Activated CD4-positive, CD25-positive, alpha-beta regulatory T cell treated with anti-CD3 and anti-CD28 coated beads, Interleukin-2, amount 50 U/mL, for 16 hours (primary cell): ENCODE measurements at places on chromosomes 2 and 18.
A peak's percentile ranks its signal among the peaks of the same experiment; 100 is the strongest.

DNA sequence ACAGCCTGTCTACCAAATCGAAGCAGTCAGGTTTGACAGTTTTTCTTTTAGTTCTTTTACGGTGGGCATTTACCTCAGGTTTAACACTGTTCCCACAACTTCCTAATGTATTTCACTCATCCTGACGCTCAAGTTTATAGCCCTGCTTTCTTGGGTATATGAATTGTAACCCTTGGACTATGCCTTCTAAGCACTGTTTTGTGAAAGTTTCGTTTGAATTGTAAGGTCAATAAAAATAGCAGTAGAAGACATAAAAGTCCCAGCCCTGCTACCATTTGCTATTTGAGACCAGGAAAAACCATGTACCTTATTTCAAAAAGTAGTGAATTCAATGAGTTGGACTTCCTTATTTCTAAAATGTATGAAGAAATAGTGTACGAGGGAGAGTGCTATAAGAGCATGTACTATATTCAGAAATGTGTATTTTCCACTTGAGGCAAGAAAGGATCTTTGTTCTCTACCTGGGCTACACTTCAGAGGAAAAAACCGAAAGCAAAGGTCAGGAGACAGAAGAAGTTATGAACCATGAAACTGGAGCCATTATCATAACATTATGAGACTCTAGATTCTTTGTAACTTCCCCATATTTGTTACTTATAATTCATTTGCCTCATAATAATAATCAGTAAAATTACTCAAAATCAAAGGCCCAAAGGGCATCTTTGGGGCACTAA lies 1.9 kb upstream of the ZC3H15 start:
- DNase-seq: no peak

- no peak for DNase-seq
Observed at GRCh38 chr2:240856151-240856980, 12.3 kb upstream of the AGXT start.

DNA sequence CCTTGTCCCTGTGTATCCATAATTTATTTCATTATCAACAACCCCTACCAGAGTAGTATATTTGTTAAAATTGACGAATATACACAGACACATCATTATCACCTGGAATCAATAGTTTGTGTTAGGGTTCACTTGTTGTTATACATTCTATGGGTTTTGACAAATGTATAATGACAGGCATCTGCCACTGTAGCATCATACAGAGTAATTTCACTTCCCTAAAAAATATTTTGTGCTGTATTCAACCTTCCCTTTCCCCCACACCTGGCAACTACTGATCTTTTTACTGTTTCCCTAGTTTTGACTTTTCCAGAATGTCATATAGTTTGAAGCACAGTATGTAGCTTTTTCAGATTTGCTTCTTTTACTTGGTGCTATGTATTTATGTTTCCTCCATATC lies 132.0 kb downstream of the ZNF804A start:
- no peak for DNase-seq

DNA sequence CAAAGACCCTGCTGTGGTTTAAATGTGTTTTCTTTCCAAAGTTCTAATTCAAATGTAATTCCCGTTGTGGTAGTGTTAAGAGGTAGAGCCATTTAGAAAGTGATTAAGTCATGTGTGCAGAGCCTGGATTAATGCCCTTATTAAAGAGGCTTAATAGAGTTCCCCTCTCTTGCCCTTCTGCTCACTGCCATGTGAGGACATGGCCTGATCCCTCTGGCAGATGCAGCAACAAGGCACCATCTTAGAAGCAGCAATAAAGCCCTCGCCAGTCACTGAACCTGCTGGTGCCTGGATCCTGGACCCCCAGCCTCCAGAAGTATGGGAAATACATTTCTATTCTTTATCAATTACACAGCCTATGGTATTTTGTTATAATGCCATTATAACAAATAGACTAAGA lies 485.2 kb downstream of the DCDC2C start:
- no peak for DNase-seq

- no peak for DNase-seq
Observed at GRCh38 chr18:73790587-73790986, 357.0 kb downstream of the FBXO15 start.

DNA sequence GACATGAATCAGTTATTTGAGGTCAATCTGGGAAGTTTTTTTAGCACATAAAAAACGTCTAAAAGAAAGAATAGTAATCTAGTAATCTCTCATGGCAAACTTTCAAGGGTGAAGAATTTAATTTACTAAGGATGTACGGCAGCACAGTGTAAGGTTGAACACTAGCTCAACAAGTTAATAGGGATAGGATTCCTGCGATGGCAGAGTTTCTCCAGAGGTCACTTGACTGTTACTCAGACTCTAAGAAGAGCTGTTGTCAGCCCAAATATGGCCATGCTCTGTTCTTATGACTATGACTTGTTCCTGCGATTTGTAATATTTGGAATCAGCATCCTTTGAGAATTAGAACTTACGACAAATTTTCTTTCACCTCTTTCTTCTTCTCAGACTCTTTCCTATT lies 553.3 kb upstream of the TNP1 start:
- DNase-seq: no peak

DNA sequence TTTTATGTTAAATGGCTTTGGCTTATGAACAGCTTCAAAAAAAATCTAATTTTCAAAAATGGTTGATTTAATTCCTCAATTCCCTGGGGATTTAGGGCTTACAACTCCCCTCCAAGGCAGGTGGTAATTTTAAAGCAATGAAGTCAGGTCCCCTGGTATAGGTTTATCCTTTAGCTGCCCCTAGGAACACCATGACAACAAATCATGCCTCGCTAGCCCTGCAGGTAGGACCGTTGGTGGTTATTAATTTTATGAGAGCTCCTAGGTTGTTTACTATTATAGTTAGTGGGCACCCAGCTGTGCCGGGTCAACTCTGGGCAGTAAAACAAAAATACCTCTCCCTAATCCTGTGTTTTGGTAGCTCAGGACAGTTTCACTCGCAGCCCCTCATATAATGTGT lies 26.2 kb upstream of the MBOAT2 start:
- no peak for DNase-seq

GRCh38 chr2:41597680-41598079 lies 450.1 kb upstream of the PKDCC start:
- DNase-seq: no peak

- no peak for DNase-seq
Observed at GRCh38 chr2:26637811-26638310, 3.3 kb downstream of the CIB4 start.

GRCh38 chr2:127591221-127591923 lies 54.6 kb upstream of the GPR17 start:
- peak; percentile 20 for DNase-seq

DNA sequence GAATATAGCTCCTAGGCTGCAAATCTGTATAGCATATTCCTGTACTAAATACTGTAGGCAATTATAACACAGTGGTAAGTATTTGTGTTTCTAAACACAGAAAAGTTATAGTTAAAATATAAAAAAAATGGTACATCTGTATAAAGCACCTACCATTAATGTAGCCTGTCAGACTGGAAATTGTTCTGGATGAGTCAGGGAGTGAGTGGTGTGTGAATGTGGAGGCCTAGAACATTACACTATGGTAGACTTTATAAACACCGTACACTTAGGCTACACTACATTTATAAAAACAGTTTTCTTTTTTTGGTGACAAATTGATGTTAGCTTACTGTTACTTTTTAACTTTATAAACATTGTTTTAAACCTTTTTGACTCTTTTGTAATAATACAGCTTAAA lies 226.3 kb downstream of the CCDC85A start:
- DNase-seq: no peak

DNA sequence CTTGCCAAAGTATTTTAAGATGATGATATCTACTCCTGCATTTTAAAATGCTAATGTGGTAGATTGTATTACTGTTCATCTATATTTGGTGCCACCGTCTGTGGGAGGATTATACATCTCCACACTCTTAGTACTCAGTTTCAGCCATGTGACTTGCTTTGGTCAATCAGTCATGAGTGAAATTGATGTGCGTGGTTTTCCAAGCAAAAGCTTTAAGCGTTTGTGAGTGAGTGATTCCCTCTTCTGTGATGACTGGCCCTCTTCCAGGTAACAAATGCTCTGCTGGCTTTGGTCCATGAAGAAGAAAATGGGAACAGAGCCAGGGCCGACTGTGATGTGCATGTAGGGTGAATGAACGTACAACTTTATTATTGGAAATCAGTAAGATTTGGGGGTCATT lies 330.4 kb downstream of the LPIN1 start:
- no peak for DNase-seq

DNA sequence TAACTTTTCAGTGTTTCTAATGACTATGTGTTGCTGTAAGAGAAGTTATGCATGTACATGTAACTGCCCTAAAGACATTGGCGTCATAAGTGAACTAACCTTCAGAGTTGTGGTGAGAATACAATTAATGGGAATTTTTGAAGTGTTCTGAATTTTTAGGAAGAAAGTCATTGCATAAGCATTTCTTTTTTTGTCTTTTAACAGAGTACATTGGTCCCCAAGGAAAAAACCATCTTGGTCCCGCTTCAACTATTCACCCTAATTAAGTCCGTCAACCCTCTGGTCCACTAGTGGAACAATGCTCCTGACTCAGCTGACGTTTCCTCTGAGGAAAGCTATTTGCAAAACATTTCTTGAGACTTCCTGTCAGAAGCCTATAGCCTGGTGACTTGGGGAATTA lies 41.1 kb upstream of the VIT start:
- no peak for DNase-seq

DNA sequence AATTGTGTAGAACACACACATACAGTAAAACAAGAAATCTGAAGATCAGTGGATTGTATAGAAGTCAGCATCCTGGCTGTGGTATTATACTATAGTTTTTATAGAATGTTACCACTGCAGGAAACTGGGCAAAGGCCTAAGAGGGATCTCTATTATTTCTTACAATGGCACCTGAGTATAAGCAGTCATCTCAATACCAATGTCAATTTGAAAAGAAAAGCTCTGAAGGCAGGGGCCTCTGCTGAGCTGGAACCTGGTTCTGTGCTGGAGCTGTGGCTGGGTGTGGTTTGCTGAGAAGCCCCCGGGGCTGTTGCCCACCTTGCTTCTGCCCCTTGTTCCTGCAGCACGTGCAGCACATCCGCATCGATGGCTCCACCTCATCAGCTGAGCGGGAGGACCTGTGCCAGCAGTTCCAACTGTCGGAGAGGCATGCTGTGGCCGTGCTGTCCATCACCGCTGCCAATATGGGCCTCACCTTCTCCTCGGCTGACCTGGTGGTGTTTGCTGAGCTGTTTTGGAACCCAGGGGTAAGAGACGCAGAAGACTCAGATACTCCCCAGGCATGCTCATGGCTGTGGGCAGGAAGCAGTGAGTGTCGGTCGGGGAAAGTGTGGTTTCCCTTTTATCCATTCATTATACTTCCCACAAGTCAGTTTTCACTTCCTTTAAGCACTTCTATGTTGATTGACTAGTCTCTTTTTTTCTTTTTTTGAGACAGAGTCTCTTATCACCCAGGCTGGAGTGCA lies 23.5 kb upstream of the RPL37A start:
- DNase-seq: no peak

DNA sequence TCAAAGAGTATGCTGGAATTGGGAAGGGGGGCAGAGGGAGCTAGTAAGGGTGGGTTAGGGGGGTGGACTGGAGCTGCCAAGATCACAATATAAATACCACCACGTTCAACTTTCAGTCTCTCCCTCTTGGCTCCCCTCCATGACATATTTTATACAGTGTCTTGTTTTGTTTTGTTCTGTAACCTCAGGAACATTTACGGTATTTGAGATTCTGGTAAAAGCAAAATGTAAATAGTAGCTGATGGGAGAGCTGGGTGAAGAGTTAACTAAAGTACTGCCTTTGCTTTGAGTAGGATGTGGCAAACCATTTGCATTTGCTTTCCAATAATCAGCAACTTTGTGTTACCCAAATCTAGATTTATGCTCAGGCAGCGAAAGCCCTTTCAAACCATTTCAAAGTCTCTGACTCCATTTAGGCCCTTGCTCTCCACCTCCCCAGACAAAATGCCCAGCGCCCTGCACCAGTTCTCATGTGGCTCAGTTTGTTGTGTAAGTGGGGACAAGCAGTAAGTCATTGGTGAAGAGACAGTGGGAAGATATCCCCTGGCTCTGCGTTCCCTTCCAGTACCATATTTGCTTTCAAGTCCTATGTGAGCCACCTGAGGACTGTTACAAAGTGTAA lies 17.4 kb downstream of the IRS1 start:
- DNase-seq: no peak

DNA sequence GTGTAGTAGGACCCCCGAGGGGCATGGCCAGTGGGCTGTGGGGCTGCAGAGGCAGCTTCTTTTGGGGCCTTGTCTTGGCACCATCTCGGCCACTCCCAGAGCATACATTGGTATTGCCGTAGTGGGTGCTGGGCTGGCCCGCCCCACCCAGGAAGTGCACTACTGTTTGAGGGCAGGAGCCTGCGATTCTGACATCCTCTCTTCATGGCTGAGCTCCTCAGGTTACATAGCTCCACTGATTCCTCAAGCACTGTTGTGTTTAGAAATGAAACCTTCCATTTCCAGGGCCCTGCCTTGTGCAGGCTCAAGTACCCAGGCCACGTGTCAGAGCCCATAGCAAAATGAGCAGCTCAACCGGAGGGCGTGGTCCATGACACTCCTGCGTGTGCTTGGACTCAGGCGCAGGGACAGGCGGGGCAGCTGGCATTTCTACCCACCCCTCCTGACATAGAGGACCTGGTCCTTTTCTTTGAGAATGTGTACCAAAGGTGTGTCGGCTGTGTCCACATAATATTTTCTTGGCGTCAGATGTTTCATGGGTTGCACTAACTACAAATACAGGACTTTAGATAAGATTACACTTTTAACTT lies 67.9 kb downstream of the DGKD start:
- no peak for DNase-seq

GRCh38 chr2:74415762-74416395 lies 5.5 kb downstream of the C2orf81 start:
- no peak for DNase-seq

DNA sequence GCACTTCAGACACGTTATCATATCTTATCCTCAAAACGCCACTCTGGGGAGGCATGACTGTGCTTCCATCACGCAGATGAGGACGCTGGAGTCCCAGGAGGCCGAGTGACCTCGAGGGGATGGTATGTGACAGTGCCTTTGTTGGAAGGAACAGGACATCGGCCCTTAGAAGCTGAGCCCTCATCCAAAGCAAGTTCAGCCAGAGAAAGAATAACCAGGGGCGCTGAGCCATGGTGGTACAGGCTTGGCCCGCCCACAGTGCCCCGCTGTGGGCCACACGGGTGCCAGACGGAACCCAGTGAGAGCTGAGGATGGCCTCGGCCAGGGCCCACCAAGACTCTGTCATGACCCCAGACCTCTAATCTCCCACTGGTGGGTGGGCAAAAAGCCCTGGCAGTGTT lies 31.3 kb downstream of the HS1BP3 start:
- no peak for DNase-seq

- DNase-seq: no peak
Observed at GRCh38 chr2:102107741-102108070, 34.8 kb upstream of the IL1R1 start.

GRCh38 chr18:62187543-62188510 lies 772 bp downstream of the RELCH start:
- DNase-seq: no peak
